ENCODE measurements at places on chromosomes 3 and 15. TPM values are rescaled to one million over a fixed set of nuclear protein-coding genes. Genes with fewer than 3 reads are reported as not detected.

The FANCD2OS gene
- not detected for total RNA-seq

The MAP1A gene
- total RNA-seq: 0.32 TPM

The MORF4L1 gene
- total RNA-seq: 267 TPM

The CLEC3B gene
- 0.57 TPM for total RNA-seq

The C3orf62 gene
- 2.0 TPM for total RNA-seq

The SMCO1 gene
- total RNA-seq: not detected

The TMEM108 gene
- under 0.01 TPM for total RNA-seq

The INO80 gene
- 12.6 TPM for total RNA-seq

The PLCH1 gene
- total RNA-seq: not detected

The MASP1 gene
- total RNA-seq: 0.19 TPM

The SLC9C1 gene
- total RNA-seq: 0.13 TPM

The VIPR1 gene
- 0.25 TPM for total RNA-seq

The SH3GL3 gene
- total RNA-seq: not detected

The KBTBD13 gene
- not detected for total RNA-seq

The CYFIP1 gene
- 154 TPM for total RNA-seq

The HTD2 gene
- 3.2 TPM for total RNA-seq

The OSTN gene
- 0.49 TPM for total RNA-seq

The GPR62 gene
- not detected for total RNA-seq

The ATP13A5 gene
- total RNA-seq: not detected

The VEPH1 gene
- total RNA-seq: 24.0 TPM

The SLC51A gene
- total RNA-seq: not detected

The BCHE gene
- 24.3 TPM for total RNA-seq

The GXYLT2 gene
- total RNA-seq: under 0.01 TPM

The ARHGEF3 gene
- 12.0 TPM for total RNA-seq

The IFRD2 gene
- total RNA-seq: 85.9 TPM

The FBLN2 gene
- 13.8 TPM for total RNA-seq

The ALPK3 gene
- total RNA-seq: 104 TPM

The LRRK1 gene
- total RNA-seq: 17.6 TPM

The EEF1AKMT4 gene
- total RNA-seq: 3.4 TPM

The THBS1 gene
- 2,994 TPM for total RNA-seq

The MINDY2 gene
- total RNA-seq: 12.0 TPM

The TASOR gene
- total RNA-seq: 91.0 TPM

The PTH1R gene
- 0.06 TPM for total RNA-seq

The SLC27A2 gene
- 0.16 TPM for total RNA-seq

The DNAH12 gene
- 0.16 TPM for total RNA-seq

The CCR9 gene
- not detected for total RNA-seq

The SLC12A8 gene
- 0.16 TPM for total RNA-seq

The GCSAM gene
- total RNA-seq: not detected

The GABRB3 gene
- total RNA-seq: not detected
